ENCODE measurements at places on chromosomes 7 and 10. TPM values are rescaled to one million over a fixed set of nuclear protein-coding genes. Genes with fewer than 3 reads are reported as not detected.

The FAM131B gene
- 0.21 TPM for total RNA-seq

- no peak for DNase-seq
Observed at GRCh38 chr10:31101123-31101522, 69.5 kb upstream of the ZNF438 start.

DNA sequence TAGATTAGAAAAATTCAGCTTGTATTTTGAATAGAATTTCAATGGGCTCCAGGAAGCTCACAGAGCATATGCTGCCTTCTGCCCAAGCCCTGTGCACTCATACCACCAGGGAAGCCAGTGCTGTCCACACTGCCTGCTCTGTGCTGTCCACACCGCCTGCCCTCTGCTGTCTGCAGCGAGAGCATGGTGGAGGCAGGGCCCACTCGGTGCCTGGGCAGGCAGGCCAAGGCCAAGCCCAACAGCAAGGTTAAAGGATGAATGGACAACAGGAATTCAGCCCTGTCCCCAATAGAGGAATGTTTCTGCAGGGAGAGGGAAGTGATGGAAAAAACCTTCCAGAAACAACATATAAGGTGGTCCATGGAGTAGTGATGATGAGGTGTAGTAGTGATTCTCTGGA is 146.8 kb downstream of the GFRA1 start:
- DNase-seq = no peak

The CYP3A5 gene
- not detected for total RNA-seq

GRCh38 chr10:77105761-77106221 is 531.8 kb downstream of the KCNMA1 start:
- no peak for DNase-seq

The LRCH4 gene
- 29.0 TPM for total RNA-seq

- DNase-seq = no peak
Observed at GRCh38 chr7:48384180-48384752, 213.0 kb downstream of the ABCA13 start.

DNA sequence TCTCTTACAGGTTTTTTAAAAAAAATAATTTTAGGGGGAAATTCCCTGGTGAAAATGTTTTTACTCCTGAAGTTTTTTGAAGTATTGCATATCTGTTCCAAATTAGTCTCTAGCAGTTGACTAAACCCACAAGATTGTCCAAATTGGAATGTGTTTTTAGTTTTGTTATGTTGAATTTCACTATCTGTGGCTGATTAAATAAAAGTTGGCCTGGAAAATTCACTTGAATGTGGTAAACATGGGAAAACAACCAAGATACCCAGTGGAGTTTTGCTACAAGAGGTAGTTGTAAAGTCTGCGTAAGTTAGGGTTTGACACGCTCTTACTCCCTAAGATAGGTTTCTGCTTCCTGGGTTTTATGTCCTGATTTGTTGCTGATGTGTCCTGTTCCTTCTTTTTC is 3.3 kb downstream of the TSGA13 start:
- DNase-seq = no peak

- DNase-seq = no peak
Observed at GRCh38 chr10:129896860-129897200, 67.2 kb downstream of the EBF3 start.

DNA sequence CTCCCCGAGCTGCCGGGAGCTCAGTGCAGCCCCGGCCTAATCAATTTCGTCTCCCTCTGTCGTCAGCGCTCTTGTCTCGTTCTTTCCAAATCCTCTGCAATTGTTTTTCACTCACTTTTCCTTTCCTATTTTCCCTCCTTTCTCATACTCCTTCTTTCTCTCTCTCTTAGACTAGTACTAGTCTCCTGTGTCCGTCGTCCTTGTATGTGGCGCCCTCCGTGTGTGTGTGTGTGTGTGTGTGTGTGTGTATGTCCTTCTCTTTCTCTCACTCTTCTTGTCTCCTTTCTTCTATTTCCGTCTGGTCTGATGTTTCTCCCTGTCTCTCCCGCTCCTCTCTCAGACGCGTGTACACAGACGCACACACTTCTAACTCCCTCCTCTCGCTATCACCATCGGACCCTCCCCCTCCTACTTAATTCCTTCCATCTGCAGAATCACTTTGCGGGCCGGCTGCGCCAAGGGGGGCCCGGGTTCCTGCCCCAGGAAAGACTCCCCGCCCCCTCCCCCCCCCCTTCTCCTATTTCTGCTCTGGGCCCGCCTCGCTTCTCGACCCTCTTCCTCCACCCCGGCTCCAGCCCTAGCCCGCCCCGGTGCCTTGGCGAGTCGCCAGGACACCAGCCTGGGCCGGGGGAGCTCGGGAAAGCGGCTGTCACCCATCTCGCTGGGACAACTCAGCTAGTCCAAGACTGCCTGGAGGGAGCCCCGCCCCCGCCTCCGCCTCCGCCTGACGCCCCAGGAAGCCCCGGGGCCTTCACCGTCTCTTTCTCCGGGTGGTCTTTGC is 743 bp upstream of the ZCCHC24 start:
- DNase-seq = peak; percentile 91

GRCh38 chr7:87218796-87219544 is 562 bp downstream of the TMEM243 start:
- peak; percentile 74 for DNase-seq

- DNase-seq = no peak
Observed at GRCh38 chr7:36514289-36515243, 124.9 kb downstream of the ANLN start.

DNA sequence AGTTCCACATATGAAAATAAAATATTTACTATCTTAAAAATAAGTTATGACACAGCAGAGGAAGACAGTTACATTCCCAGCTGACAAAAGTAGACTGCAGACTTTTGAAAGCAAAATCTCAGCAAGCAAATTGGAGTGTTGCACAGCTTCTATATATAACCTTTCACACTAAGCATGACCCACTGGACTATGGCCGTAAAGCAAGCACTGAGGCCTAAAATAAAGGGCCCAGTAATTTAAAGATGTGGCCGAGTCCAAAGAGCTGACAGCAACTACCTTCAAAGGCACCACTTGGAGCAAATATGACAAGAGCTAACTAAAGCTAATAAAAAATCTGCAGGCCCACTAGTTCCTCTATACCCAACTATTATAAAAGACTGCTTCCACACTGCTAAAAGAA is 6.5 kb downstream of the GDI2 start:
- no peak for DNase-seq

DNA sequence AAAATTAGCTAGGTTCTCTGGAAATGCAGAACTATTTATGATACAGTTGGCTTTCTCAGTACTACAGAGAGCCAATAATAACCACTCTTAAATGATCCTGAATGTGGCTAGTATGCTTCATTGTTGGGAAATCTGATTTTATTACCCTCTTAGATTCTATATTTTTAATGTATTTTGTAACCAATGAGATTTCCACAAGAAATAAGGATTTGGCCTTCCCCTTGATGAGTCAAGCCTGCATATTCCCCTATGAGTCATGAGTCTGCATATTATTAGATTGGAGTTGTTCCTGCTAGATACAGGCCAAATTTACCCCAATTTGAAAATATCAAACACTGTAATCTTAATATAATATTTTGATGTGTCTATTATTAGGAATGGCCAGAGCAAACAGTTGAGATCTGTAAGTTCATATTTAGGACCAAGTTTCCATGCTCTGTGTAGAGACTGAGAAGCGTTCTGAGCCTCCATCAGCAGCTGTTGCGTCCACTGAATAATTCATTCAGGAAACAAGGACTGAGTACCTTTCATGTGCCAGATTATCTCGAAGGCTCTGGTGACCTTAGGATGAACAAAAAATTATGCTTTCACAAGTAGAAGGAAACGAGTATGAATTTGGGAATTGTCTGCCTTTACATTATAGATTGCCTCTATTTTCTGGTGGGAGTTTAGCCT is 793.4 kb downstream of the NRG3 start:
- no peak for DNase-seq

DNA sequence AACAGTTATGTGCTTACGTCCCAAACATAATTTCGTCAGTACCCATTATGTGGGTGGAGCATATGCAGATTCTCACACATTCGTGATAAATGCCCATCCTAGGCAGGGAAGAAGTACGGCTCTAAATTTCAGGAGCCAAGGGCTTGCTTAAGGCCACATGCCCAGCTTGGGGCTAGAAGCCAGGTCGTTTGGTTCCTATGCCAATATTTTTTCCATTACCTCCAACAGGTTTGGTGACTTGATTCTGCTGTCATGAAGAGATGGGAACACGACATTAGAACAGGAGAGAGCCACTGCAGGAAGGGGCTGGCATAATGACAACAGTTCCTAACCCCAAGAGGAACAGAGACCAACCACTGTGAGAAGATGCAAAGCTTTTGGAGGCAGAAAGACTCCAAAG is 85.1 kb downstream of the HIPK2 start:
- DNase-seq = no peak

- DNase-seq = no peak
Observed at GRCh38 chr7:129739427-129739826, 127.9 kb downstream of the NRF1 start.

The TMEM196 gene
- total RNA-seq = not detected

GRCh38 chr10:77104459-77104980 is 533.1 kb downstream of the KCNMA1 start:
- DNase-seq = peak; percentile 73

DNA sequence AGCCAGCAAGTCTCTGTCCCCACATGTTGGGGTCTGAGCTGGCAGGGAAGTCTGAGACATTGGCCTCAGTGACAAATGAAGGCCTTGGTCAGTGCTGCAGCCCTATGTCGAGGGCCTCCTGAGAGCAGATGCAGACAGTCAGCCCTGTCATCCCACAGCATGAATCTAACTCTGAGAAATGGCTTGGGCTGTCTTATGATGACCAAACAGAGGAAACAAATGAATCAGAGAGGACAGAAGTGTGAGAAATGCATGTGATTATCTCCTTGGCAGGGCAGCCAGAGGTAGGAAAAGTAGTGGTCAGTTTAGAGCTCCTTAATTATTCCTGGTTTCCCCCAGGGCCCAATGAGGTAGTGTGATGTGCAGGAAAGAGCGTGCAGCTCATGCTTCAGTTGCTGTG is 287.6 kb downstream of the SORCS3 start:
- no peak for DNase-seq

- DNase-seq = peak; percentile 42
Observed at GRCh38 chr10:26044141-26044749, 110.2 kb downstream of the MYO3A start.

DNA sequence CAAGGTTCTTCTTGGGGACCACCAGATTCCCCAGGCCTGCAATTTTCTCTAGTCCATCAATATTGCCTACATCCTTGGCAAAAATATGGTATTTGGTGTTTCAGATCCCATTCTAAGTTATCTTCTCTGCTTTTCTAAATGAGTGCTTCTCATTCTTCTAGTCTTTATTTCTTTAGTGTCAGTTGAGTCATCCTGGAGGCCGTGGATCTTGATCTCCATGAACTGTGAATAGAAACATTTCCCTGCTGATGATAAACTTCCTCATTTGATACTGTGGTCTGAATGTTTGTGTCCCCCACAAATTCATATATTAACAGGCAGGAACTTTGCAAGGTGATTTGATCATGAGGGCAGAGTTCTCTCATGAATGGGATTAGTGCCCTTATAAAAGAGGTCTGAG is 779.3 kb downstream of the INHBA start:
- DNase-seq = no peak

The ZNF777 gene
- total RNA-seq = 8.2 TPM

GRCh38 chr10:72800000-72800740 is 93.4 kb upstream of the OIT3 start:
- DNase-seq = no peak

DNA sequence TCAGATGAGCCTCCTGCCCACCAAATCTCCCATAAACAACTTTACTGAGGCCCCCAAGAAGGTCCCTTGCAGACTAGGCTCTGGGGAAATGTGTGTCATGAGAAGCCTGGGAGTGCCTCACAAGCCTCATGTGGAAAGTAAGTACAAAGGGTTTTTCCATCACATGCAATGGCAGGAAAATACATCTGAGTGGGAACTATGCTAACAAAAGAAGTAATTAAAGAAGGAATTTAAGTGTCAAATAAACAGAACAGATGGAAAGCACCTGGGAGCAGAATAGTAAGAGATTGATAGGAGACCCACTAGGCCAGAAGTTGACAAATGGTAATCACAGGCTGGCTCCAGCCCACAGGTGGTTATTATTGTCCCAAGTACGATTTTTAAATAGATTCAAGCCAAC is 20.5 kb downstream of the GSAP start:
- no peak for DNase-seq

The CACNA2D1 gene
- total RNA-seq = 55.2 TPM

DNA sequence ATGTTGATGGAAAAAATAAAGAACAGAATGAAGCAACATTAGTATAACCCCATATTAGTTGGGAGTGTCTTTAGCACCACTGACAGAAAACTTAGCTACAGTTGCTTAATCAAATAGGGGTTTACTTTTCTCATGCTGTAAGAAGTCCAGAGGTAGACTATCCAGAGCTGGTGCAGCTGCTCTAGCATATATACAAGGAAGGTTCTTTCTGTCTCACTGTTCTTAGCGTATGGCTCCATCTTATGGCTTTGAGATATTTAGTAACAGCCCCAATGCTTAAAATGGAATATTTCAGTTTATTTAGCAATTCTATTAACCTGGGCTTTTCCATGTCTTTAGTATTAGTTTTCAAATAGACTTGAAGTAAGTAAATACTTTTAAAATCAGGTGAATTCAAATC is 15.2 kb upstream of the WNT2 start:
- DNase-seq = no peak

Data from right cardiac atrium (tissue), 5 donors.